NCI-H187 treated with DMSO at 0.1 percent for 48 hours (cell line): ENCODE measurements at places on chromosomes 6 and 20.

DNA sequence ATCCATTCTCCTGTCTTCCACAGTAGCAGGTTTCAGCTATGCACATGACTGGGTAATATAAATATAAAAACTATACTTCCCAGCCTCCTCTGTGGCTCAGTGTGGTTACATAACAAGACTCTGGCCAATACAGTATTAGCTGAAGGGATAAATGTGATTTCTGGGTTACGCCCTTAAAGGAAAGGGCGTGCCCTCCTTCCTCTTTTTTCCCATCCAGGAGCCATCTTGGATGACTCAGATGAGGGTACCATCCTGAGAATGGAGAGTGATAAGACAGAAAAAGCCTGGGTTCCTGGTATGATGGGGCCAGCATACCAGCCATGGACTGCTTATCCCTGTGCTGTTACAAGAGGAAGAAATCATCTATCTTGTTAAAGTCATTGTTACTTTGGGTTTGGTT is 123.3 kb downstream of the NFATC2 start:
- no peak for DNase-seq

GRCh38 chr6:160775792-160776580 is 73.9 kb downstream of the PLG start:
- no peak for DNase-seq

GRCh38 chr6:28656715-28657114 is 131.0 kb downstream of the GPX5 start:
- no peak for DNase-seq

DNA sequence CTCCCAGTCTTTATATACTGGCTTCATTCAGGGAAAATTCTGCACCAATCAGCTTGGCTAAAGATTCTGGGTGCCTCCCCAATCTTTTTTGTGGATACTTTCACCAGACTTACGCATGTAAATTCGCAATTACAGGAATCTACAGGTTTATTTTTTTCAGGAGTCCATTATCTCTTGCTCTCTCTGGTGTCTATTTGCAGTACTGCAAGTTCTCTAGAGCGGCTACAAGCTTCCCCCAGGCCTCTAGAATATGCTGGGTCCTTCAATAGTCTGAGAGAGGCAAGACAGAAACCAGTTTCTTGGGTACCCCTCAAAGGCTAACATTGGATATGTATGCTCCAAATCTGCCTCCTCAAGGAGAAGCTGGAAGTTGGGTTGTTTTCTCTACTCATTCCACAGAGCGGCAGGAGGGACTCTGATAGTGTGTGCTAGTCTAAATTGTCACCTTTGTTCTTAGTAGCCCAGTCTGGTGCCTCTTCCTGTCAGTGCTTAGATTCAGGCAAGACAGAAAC is 58.5 kb downstream of the SUN5 start:
- DNase-seq = no peak

DNA sequence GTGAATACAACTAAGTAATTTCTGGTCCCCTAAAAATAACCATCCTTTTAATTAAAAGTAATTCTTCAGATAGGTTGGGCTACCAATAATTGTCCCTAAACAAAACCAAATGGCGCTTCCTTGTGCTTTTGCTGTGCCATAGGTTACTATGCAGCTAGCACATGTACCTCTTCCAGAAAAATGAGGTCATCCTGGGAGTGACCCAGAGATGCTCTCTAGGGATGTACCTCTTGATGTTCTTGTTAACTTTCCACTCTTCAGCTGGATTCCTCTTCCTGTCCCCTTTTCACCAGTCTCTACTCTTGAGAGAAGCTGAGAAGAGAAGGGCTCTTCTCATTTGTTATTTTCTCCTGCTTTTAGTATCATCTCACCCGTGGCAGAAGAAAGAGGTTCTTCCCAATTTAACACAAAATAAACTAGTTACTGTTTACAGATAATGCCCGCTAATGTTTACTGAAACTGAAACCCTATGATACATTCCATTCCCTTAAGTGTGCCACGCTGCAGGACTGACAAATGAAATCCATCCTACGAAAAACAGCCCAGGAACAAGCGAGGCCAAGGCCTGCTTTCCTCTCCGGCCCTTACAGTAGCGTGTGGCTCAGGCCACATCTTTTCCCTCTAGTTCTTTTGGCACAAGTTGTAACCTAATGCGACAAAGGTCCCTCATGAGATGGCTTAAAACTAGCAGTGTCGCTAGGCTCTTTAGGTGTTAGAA is 24.2 kb downstream of the MRS2 start:
- DNase-seq = no peak

GRCh38 chr6:104017410-104018381 is 842.0 kb downstream of the HACE1 start:
- DNase-seq = no peak

- DNase-seq = no peak
These were observed 14.8 kb upstream of the TMEM244 start for GRCh38 chr6:129875610-129876520.
